ENCODE measurements at places on chromosomes 4 and X.
A peak's percentile ranks its signal among the peaks of the same experiment; 100 is the strongest.

DNA sequence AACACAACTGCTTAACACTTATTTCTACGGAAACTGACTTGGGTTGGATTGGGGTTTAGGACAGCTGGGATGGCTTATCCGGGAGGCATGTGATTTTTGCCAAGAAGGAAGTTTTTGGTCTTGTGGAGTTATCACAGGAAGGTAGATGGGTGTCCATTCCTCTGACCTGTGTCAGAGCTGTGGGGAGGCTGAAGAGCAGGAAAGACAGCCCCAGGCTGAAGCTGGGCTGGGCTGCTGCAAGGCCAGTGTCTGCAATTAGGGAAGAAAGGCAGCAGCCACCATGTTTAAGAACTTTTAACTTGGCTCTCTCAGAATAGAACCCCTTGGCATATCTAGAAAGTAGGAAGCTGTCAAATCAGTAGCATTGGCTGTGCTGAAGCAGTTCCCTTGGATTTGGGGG lies 42.3 kb downstream of the CCNG2 start:
- DNase-seq: no peak

DNA sequence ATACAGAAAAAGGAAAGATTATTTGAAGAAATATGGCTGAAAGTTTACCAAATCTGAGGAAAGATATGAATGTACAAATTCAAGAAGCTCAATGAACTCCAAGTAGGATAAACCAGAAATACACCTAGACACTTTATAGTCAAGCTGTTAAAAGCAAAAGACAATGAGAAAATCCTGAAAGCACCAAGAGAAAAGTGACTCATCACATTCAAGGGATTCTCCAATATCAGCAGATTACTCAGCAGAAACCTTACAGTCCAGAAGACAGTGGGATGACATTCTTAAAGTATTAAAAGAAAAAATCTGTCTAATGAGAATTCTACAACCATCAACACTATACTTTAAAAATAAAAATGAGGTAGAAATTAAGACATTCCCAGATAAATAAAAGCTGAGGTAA lies 223.8 kb upstream of the ZCCHC13 start:
- DNase-seq: no peak

DNA sequence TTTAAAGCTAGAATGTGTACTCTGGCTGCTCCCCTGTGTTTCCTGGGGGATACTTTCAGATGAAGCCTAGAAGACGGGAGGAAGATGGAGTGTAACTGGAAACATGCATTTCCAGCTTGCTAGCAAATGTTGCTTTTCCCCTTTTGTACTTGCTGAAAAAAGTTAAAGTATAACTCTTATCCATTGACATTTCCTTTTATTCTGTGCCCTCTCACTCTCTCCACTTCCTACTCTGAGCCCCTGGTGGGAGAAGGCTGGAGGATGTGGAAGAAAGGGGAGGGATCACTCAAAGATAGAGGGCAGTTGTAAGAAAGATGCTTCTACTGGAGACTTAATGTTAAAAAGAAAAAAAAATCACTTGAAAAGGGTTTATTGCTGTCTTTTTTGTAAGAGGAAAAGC lies 396.5 kb downstream of the DTHD1 start:
- no peak for DNase-seq

- no peak for DNase-seq
Observed at GRCh38 chr4:87584222-87584908, 24.0 kb upstream of the DSPP start.

DNA sequence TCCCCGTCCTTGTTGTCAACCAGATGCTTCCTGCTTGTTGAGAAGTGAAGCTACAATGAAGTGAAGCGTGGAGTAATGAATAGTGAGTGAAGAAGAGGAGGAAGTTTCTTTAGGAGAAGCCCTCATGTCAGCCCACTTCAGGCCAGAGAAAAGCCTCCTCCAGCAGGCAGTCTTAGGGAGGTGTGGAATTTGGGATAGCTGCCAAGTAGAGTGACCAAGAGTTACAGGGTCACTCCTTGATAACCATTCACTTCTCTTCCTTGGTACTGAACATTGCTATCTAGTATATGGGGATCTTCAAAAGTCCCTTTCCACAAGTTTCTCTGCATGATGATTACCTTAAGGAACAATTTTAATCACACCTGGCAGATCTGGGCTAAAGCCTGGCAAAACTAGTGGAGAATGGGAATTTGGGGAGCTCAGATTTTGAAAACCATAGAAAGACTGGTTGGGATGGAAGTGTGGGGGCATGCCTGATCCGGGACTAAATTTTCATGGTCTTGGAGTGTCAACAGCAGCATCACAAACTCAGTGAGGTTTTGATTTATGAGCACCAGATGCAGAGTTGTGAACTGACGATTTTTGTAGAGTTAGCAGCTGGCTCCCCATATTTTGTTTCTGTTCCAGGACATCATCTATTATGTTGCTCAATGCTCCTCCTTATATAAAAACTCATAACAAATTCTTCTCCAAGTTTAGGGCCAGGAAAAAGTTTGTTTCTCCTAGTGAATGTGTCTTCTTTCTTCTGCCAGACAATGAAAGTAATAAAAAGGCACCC lies 53.1 kb downstream of the IGSF1 start:
- no peak for DNase-seq

DNA sequence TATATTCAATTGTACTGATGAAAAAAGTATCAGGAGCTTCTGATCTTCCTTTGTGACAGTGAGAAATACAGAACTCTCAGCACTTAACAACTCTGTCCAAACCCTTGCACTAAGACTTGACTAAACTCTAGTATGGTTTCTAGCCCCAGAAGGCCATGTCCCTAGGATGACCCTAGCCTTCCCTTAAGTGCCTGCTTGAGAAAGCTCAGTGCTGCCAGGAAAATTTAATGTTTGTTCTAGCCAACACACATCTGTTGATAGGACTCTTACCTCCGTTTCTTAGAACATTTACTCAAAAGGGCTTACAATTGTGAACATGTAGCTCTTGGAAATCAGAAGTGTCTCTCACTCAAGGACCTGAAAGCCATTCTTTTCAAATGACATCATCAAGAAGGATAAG lies 1055.2 kb upstream of the FTHL17 start:
- no peak for DNase-seq

DNA sequence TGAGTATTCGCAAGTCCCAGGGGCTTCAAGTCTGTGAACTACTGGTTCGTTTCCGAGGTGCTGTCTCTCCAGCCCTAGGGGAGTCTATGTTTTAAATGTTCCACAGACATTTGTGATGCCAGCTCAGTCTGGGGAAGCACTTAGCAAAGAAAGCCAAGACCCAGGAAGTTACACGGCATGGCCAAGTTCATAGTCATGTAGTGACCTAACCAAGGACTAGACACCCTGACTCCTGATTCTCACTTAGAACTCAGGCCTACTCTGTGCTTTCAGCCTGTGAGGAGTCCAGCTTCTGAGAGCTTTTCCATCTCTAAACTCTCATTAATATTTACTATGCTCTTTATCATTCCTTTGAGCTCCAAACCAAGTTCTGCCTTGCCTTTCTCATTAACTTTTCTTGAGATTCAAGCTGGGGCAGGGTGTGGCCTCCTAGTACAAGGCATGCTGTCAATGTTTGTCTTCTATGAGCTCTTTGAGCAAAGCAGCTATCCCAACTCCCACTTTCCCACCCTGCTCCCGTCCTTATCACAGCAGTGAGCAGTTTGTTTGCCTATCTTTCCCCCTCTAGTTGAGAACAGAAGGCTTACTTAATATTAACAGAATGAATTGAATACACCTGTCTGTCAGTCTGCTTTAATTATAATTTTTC lies 105.4 kb upstream of the FAM9C start:
- DNase-seq: no peak

GRCh38 chr4:148434075-148434773 lies 8.0 kb downstream of the NR3C2 start:
- no peak for DNase-seq

DNA sequence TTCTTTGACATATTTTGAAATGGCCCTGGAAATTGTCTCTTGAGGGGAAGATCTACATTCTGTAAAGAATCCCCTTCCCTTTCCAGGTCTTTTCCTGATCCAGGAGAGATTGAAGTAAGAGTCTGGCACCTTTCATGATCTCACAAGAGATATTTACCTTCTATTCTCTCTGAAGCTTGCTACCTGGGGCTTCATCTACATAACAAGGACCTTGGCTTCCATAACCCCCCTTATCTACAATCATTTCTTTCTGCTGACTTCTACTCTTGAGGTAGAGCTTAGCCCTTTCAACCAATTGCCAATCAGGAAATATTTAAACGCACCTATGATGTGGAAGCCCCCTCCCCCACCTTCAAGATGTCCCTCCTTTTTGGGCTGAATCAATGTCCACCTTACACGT lies 383.7 kb upstream of the MAGEB18 start:
- no peak for DNase-seq

GRCh38 chrX:74578137-74578536 lies 36.3 kb downstream of the RLIM start:
- no peak for DNase-seq

- no peak for DNase-seq
Observed at GRCh38 chr4:4696530-4696929, 154.7 kb upstream of the STX18 start.

DNA sequence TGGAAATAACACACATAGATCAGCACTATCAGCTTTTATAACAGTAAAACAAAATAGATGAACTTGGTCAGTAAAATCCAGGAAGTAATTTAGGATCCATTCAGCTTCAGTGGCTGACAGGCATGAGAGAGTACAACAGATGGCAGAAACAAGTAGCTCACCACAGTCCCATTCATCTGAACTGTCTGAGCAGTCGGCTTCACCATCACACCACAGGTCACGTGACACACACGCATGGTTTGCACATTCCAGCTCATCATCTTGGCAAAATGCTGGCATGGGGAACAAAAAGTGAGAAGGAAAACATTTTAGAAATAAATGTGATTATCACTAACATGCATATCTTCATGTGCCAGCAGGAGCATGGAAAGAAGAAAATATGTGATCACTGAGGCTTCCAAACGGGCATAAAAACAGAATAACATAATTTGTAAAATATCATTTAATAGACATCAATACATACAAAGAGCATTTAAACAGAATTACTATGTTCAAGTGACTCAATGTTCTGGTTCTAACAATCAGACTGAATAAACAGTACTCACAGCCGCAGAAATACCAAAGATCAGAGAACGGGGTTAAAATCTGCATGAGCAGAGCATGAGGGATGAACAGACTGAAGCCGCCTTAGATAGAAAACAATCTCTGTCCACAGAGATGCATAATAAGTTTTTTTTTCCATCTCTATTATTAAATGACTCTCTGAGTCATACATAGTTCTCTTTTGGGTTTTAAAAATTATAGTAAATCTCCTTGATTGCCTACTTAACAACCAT lies 158.1 kb downstream of the ATP10D start:
- no peak for DNase-seq

- peak; percentile 87 for DNase-seq
Observed at GRCh38 chr4:6917461-6918271, 8.0 kb downstream of the TBC1D14 start.

DNA sequence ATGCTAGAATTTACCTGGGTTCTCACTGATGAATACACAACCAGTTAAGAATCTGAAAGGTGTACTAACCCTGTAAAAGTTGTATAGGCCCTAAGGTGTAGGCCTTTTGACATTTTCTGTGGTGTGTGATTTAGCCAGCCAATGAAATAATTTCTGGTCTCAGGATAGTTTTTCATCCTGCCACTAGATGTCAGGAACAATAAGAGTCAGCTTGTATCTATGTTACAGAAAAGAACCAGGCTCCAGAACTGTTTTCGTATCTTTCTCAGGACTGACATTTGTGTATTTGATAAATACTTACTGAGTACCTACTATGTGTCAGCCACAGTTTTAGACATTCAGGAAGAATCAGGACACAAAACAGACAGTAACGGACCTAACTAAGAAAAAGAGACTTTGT lies 673.6 kb upstream of the TENM3 start:
- no peak for DNase-seq

DNA sequence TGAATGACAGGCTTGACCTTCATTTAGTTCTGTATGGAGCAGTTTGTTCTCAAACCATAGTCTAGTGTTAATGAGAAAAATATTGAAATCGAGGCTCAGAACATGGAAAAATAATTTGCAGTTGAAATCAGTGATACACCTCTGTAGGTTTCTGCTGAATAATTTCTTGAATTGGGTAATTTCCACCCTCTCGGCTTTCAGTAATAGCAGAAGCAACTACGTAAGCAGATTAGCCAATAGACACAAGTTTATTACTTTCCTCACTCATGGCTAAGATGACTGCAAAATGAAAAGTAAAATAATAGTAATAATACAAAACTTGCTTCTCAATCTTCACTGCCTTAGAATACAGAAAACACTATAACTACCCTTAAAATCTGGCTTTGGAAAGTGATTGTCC lies 46.0 kb downstream of the USP38 start:
- no peak for DNase-seq

DNA sequence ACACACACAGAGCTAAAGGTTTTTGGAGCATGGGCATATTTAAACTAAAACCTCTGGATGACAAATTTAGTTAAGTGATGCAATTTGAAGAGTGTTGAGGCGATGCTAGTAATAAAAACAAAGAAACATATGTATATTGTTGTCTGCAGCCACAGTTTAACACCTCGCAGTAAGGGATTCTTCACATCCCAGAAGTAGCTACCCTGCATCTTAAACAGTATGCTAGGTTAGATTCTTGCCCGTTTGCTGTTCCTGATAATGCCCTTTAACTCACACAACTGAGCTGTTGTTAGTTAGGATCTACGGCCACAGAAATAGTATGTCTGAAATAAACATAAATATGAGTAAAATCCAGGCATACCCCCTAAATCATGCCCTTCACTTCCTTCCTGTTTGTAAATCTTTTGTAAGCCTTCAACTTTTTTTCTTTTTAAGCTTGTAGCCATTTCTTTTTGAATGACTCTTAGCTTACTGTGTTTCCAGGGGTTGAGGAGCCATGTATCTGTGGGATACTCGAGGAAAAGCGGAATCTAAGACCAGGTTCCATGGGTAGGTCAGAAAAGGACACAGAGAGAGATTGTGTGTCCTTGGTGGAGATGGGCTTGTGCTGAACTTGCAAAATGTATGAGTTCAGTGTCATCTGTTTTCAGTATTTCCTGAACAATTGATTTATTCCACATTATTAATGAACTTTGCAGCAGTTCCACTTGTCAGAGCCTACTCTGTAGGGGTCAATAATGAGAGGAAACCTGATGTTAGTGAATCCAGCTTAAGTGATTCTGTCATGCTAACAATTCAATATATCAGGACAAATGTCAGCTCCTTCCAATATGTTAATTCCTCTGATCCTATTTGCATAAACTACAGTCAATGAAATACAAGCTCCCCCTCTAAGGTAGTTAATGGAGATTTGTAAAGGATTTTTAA lies 349.6 kb downstream of the GPAT3 start:
- no peak for DNase-seq

DNA sequence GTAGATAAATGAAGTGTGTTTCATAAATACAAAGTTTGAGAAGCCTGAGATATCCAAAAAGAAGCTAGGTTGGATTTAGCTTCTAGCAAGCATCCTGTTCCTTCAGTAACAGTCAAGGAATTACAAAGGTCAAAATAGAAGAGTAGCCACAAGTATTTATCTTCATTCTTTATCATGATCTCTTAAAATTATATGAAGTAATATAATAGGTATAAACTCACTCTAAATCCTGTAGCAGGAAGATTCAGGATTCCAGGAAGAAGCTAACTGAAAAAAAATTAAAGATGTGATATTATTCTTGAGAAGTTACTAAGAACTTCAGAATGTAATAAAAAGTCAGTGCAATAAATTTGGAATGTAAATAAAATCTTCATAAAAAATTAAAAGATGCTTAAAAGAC lies 31.1 kb upstream of the RXFP1 start:
- no peak for DNase-seq

- DNase-seq: no peak
Observed at GRCh38 chr4:161577579-161578301, 586.1 kb downstream of the FSTL5 start.

Data from NCI-H510A treated with DMSO at 0.1 percent for 48 hours (cell line).